ENCODE measurements at places on chromosomes 11 and 22. TPM values are rescaled to one million over a fixed set of nuclear protein-coding genes. Genes with fewer than 3 reads are reported as not detected.

C1QTNF4 gene
- total RNA-seq: 0.90 TPM

CDC42EP1 gene
- 90.3 TPM for total RNA-seq

CDHR5 gene
- total RNA-seq: not detected

PLCB3 gene
- total RNA-seq: 38.3 TPM

THOC5 gene
- total RNA-seq: 31.8 TPM

Measured in cardiac atrium fibroblast (primary cell).